Left cardiac atrium (tissue), 4 donors: ENCODE measurements at places on chromosomes 12 and 14.

GRCh38 chr12:20372326-20373096 lies 4.2 kb downstream of the PDE3A start:
- DNase-seq = no peak

DNA sequence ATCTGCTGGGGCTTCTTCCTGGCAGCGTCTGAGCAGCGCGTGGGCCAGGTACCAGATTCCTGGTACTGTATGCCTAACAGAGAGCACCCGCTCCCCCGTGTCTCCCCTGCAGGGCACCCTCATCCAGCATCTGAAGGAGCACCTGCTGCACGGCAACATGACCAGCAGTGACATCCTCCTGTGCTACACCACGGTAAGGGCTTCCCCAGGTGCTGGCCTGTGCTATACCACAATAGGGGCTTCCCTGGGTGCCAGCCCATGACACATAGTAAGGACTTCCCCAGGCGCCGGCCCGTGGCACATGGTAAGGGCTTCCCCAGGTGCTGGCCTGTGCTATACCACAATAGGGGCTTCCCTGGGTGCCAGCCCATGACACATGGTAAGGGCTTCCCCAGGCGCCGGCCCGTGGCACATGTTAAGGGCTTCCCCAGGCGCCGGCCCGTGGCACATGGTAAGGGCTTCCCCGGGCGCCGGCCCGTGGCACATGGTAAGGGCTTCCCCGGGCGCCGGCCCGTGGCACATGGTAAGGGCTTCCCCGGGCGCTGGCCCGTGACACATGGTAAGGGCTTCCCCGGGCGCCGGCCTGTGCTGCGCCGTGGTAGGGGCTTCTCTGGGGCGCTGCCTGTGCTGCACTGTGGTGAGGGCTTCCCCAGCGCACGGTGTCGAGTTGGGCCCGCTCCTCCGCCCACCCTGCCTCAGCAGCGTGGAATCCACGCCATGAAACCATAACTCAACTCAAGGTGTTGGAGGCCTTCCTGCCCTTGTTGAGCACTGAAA lies 49.3 kb downstream of the AACS start:
- no peak for DNase-seq

- DNase-seq = no peak
Measured at GRCh38 chr12:88122666-88123065, 19.2 kb downstream of the CEP290 start.

DNA sequence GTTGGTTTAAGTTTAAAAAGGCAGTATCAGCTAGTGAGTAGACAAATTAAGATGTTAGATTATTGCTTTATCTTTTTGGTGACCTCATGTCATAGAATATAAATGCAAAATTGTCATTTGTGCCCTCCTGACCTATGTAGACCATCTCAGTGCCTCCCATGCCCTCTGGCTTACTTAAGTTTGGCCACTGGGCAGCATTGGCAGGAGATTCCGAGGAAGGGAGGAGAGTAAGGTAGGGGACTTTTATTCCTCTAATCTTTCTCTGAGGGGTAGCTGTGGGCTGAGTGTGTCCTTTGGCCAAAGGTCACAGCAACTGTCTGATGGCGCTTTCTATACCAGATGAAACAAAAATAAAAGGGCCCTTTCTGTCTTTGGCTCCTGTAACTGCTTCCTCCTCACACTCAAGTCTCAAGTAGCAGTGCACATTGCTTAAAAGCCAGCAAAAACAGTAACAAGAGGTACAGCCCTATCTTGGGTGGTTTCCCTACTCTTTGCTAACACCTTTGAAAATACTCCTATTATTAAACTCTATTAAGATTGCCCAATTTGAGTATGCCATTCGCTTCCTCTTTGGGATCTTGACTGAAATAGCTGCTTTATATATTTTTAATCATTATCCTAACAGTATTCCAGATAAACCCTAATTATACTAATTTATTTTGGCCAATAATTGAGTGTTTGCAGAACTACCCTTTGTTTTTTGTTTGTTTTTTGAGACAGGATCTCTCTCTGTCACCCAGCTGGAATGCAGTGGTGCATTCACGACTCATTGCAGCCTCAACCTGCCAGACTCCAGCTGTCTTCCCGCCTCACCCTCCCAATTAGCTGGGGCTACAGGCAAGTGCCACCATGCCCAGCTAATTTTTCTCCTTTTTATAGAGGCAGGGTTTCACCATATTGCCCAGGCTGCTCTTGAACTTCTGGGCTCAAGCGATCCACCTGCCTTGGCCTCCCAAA lies 56.5 kb upstream of the KCNH3 start:
- no peak for DNase-seq

- no peak for DNase-seq
Measured at GRCh38 chr14:52844262-52845060, 53.1 kb upstream of the GNPNAT1 start.
